Stimulated activated CD8-positive, alpha-beta memory T cell treated with anti-CD3 and anti-CD28 coated beads, Interleukin-4, amount 100 ng/mL, for 1 hour (primary cell): ENCODE measurements at places on chromosomes 1 and 21.

DNA sequence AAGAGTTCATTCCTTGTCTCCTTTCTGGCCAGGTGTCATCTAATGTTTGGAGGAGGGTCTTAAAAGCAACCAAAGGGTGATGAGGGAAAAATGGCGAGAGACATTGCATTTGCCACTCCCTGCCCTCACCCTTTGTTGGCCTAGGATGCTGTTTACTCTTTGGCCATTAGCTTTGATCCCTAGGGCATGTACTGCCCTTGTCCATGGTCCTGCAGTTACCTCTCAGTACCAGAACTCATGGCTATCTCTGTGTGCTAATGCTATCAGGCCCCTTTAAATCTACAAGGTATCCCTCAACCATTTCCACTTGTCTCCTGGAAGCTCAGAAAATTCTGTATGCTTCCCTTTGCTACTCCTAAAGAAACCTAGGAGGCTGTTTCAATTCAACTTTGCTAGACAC is 424.8 kb upstream of the PLXNA2 start:
- no peak for DNase-seq

GRCh38 chr1:19341201-19342061 is 29.3 kb downstream of the SLC66A1 start:
- peak; percentile 44 for DNase-seq

- no peak for DNase-seq
Observed at GRCh38 chr1:218456444-218456843, 111.3 kb downstream of the TGFB2 start.

DNA sequence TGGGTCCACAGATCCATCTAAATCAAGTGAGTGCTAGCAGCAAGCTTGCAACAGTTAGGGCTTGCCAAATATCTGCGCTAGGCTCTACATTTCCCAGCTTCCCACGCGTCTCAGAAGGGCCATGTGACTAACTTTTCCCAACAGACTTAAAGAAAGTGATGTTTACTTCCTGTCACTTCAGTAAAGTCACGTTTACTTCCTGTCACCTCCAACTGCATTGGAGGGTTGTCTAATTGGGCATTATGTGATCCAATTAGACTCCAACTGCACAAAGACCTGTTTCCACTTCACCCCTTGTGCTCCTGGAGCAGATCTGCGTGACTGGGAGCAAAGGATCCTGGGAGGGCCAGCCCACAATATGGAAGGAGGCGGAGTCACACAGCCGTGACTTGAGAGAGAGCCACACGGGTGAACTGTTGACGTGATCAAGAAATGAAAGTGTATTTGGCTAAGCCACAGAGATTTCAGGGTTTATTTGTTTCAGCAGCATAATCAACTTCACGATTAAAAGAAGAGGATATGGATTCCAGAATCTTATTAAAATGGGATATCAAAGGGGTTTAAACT is 77.7 kb downstream of the CYYR1 start:
- no peak for DNase-seq

DNA sequence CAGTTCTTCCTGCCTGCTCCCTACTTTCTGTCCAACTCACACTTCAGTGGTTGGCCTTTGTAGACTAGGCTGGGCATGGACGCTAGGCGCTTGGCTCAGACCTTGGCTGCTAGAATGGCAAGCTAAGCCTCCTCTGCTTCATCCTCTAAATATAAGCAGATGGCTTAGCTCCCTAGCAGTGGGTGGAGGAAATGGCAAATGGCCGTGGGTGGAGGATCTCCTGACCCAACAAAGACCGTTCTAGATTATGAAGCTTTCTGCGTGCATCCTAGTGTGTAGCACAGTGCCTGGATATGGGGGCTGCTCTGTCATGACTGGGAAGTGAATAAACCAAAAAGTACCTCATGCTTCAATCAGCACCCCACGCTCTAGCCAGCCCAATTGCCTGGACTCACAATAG is 10.4 kb upstream of the ETV3L start:
- no peak for DNase-seq

GRCh38 chr21:15054089-15054488 is 10.7 kb downstream of the NRIP1 start:
- DNase-seq, result no peak

GRCh38 chr1:152626744-152627143 is 3.8 kb upstream of the LCE3A start:
- DNase-seq, result no peak

DNA sequence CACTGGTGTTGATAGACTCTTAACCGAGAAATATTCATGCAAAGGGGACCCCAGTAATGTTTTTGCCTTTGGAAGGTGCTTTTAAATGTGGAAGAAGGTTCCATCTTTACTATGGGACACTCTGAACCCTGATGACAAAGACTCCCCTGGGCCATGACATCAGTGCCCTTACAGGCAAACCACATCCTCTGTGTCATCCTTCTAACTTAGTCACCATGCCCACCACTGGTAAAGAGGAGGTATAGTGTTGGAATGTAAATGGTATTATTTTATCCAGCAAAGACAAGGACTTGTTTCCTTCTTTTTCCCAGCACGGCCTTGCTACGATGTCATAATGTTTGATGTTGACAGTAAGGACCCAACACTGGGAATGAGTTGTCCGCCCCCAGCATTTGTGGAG is 12.6 kb downstream of the METTL13 start:
- no peak for DNase-seq

GRCh38 chr1:220970311-220970710 is 91.1 kb downstream of the HLX start:
- DNase-seq, result no peak

DNA sequence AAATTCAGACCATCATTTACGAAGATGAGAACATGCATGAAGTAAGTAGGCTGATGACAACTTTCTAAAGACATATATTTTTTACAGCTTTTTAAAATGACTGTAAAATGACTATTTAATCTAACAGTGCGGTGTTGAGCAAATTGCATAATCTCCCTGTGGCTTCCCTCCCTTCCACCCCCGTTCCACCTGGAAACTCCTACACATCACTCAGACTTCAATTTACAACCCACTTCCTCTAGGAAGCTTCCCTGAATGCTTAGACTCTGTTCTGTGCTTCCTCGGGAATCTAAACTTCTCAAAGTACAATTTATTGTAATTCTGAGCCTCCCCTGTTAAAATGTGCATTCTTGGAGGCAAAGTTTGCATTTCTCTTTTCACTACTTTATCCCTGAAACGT is 354.9 kb downstream of the DPYD start:
- DNase-seq, result no peak

GRCh38 chr1:115219927-115220326 is 118.1 kb downstream of the NGF start:
- DNase-seq, result no peak

DNA sequence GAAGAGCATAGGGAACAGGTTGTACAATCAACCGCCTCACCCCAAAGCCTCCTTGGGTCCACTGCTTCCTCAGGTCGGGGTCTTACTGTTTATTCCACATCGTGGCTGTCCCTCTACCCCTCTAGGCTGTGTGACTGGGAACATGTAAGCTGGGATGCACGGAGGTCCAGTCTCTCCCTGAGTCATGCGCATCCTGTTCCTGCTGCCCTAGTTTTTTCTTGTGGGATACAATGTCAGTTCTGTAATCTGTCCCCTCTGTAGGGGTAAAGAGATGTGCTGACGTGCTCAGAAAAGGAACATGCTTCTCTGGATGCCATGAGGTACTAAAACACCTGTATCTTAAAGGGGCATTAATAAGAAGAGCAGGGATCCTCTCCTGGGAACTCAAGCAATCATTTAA is 66.2 kb downstream of the SLC45A1 start:
- no peak for DNase-seq

- DNase-seq, result no peak
Observed at GRCh38 chr1:193697115-193697762, 510.8 kb upstream of the B3GALT2 start.

DNA sequence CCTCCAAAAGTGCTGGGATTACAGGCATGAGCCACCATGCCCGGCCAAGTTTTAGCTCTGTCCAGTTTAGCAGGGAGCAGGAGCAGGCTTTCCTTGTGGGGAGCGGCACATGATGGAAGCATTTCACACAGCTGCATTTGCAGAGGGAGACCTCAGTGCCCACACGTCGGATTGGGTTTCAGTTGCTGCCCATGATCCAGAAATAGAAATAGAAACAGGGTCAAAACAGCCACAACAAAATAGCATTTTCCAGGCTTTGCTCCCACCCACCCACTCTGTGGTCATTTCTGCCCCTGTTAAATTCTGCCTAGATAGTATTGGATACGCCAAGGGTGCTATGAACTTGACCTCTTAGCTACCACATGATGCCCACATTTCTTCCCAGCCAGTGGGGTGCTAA is 128.4 kb downstream of the CNIH3 start:
- no peak for DNase-seq

- DNase-seq, result no peak
Observed at GRCh38 chr21:38165466-38166172, 91.2 kb upstream of the KCNJ15 start.

GRCh38 chr1:74471470-74471869 is 40.9 kb downstream of the LRRC53 start:
- DNase-seq, result no peak

DNA sequence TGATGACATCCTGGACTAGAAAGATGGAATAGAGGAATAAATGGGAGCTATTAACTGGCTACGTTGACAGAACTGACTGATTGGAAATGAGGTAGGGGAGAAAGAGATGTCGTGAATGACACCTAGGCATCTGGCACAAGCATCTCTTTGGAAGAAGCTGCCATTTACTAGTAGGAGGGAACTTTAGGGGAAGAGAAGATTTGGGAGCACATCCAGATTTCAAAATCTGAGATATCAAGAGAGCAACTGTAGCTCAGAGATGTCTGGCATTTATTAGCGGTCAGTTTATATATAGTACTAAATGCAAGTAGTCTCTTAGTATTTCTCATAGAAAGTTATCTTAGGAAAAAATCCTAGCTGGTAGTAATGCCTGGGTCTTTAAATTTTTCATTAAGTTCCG is 131.9 kb upstream of the C1orf105 start:
- DNase-seq, result no peak

DNA sequence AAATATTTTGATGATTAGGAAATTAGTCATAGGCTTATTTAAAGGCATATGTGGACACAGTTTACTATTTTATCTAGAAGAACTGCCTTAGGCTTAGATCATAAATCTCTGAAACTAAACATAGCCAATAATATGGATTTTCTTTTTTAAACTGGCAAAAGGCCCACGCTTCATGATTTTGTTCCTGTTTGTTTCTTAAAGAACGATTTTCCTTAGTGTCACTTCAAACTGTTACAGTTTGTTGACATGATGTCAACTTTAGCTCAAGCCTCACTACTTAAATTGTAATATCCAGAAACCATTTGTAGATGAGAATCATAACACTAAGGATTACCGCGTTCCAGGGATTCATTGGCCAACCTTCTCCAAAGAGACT is 322.6 kb downstream of the HHIPL2 start:
- no peak for DNase-seq

GRCh38 chr1:207001492-207002245 is 30.9 kb downstream of the C1orf116 start:
- DNase-seq, result no peak

- no peak for DNase-seq
Observed at GRCh38 chr1:228141226-228142044, 1.4 kb downstream of the GUK1 start.

DNA sequence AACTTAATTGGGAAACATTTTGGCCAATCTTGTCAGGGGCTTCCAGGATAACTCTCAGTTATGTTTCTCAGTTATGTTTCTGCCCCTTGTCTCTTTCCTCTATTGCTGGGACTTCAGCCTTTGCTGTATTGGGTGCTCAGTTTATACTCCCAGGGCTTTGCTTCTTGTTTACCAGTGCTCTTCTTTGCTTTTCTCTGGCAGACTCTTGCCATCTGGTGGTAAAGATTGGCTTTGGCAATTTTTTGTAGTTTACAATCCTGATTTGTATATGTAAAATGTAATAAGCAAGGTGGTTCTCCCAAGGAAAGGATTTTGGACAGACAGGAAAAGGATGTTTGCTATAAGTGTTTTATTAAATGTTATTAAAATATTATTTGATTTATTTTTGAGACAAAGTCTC is 37.9 kb downstream of the FABP3 start:
- DNase-seq, result no peak

DNA sequence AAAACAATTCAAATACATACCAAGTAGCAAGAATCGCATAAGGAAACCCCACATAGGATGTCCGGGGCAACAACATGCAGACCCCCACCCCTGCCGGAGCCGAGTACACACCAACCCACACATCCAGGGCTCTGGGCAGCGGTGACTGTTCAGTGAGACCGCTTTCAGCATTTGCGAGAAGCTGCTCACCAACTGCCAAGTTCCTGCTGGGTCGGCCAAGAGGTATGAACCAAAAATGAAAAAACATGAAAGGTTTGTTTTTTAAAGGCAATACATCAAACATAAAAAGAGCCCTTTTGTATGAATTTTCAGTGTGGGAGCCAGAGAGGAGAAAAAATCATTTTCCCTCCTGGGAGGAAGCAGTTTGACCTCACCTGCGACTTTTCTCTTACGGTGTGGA is 92.3 kb downstream of the SIM2 start:
- DNase-seq, result no peak

GRCh38 chr1:100969327-100969726 is 56.3 kb downstream of the DPH5 start:
- no peak for DNase-seq

DNA sequence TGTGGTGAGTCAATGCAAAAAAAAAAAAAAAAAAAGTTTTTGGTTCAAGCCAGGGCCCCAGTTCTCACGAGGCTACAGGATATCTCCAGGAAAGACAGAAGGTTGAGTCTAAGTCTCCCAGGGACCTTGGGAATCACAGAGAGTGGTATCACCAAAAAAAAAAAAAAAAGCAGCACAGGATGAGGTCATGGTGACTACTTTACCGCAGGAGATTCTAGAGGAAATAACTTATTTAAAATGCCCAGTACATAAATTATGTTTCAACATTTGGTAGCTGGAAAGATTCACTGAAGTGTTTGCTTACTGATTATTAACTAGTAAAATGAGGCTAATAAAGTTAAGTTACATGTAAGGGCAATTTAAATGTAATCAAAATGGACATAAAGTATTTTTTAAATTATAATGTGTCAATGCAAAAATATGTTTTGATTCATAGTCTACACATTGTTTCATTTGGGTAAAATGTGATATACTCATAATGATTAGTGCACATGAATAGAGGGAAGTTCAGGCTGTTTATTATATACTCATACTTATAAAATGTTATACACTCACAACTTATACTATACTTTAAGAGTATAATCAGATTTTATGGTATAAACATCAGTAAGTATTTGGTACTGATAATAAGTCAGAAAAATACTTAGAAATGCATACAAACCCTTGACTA is 84.1 kb downstream of the PLPPR5 start:
- no peak for DNase-seq

DNA sequence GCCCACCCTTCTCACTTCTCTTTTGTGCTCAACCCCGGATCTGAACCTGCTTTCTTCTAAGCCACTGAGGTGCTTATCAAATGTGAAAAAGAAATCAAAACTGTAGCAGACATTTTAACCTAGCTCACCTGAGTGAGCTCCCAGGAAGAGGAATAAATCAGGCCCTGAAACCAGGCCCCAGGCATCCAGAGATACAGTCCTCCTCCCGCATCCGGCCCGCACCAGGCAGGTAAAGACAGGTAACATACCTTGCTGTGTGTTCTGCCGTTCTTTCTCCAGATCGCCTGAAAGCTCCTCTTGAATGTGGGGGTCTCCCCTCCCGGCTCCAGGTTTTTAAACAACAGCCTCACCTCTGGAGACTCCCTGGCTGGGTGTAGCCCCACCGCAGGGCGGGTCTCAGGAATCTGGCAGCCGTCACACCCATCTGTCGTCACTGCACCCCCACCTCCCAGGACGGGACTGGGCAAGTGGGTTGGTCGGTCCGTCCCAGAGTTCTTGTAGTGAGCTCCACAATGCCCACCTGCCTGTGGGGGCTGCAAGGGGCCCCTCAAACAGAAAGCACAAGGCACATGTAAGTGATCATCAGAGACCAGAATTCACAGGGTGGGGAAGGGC is at the start of gene LAMB3:
Gene LAMB3 (minus strand): TSS at position 305 of the 615 bp plus-strand sequence. CDS start 1,481 bp downstream, outside the sequence.
- no peak for DNase-seq

- DNase-seq, result no peak
Observed at GRCh38 chr1:115238336-115239147, 99.5 kb downstream of the NGF start.
